ENCODE measurements at places on chromosomes 2 and 18.
A peak's percentile ranks its signal among the peaks of the same experiment; 100 is the strongest.

DNA sequence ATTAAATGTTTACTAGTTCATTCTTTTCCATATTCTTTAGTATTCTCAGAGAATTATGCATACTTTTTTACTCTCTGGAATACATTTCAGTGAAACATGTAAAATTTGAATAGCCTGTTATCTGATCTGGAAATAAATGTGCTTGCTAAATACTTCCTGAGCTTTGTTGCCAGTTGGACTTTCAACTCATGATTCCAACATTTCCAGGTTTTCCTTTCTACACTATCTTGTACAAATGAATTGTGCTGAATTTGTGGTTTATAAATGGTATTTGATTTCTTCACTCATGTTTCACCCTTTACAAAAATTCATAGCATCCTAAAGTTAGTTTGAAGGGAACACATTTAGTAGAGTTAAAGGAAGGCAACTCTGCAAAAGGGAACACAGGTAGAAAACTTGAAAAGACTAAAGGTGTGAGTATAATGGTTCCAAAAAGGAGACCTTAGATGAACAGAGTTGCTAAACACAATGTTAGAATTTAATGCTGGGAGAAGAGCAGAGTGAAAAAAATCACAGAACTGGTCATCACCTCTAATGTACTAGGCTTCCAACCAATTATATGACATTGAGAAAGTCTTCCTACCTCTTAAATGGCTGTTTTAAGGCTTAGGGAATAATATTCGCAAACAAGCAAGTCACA is 28.6 kb downstream of the SYT4 start:
- DNase-seq = no peak

- DNase-seq = peak; percentile 68
Measured at GRCh38 chr18:77124452-77124922, 8.1 kb downstream of the MBP start.

- DNase-seq = no peak
Measured at GRCh38 chr2:220076734-220077133, 449.3 kb downstream of the SLC4A3 start.

- DNase-seq = no peak
Measured at GRCh38 chr2:31693882-31694281, 113.1 kb upstream of the SRD5A2 start.

DNA sequence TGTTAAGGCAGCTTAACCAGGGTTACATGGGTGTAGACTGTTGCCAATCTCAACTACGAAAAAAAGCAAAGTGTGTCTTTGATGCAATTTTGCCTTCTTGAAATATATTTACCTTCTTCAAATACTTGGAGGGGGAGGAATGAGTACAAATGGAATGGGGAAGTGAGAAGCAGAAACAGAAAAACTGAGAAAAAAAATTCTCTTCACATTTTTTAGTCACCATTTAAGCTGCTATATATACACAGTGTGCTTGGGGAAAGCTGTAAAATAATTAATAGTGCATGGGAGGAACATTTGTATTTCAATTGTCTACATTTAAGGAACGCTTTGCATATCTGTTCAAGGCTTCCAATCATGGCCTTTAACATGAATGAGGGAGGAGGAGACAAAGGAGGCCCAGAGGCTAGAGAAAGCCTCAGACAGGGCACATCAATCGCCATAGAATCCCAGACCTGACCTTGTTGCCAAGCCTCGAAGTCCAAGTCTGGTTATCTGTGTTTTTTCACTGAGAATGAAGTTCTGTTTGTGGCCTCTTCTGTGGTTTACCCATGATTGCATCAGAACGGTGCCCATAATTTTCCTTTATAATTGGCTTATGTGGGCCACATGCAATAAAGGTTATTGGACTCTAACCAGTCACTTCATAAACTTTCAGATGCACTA is 158.6 kb downstream of the PIK3C3 start:
- DNase-seq = no peak

DNA sequence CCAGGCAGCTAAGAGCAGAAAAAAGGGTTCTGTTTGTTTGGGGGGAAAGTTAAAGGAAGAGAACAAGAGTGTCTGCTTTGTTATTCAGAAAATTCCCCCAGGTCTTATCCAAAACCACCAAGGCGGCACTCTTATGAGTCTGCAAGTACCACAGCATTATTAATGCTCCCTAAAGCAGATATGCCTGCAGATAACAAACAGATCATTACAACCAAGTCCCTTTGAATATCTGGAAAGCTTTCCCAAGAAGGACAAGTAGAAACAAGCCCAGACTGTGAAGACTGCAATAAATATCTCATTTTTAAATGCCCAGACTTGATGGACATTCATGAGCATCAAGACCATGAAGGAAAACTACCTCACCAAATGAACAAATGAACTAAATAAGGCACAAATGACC is 278.6 kb upstream of the TMEFF2 start:
- no peak for DNase-seq

- DNase-seq = no peak
Measured at GRCh38 chr2:133792223-133792622, 224.0 kb upstream of the NCKAP5 start.

GRCh38 chr2:37164757-37165156 is 8.0 kb upstream of the EIF2AK2 start:
- no peak for DNase-seq

- no peak for DNase-seq
Measured at GRCh38 chr18:31695989-31696388, 11.6 kb upstream of the B4GALT6 start.

- no peak for DNase-seq
Measured at GRCh38 chr2:9830685-9831410, 12.4 kb upstream of the TAF1B start.

GRCh38 chr2:85390941-85391669 is 19.1 kb downstream of the CAPG start:
- peak; percentile 51 for DNase-seq

DNA sequence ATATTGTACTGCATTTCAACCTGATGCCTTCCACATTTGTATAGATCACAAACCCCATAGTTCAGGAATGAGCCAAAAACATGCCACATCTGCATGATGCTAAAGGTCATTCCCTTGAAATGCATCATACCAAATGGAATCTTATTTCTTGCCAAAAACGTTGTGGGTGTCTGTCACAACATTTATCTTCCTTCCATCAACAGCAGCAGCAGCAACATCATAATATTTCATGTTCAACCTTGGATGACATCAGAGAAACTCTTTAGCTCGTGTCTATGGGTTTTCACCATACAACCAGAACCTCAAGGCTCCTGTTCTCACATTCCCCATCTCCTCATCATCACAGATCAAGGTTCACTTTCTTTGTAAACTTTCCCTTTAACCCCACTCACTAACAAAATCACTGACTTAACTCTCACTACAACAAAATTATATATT is 221.3 kb upstream of the CTAGE1 start:
- no peak for DNase-seq

DNA sequence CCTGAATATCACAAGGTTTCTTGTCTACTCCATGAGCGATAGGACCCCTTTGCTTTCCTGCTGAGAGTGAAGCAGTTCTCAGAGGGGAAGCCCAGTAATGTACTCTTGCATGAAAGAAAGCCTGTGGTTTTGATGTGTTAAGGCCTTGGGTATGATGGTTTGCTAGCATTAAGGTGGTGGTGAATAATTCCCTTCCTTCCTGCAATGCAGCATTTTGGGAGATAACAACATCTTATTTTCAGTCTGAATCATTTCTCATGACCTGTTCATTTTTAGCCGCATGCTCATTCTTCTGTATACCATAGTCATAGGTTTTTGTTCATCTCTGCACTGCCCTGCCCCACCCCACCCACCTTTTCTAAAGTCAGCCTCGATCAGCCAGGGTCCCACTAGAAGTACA is 66.2 kb downstream of the HNMT start:
- DNase-seq = no peak

GRCh38 chr2:16067866-16068551 is 127.7 kb downstream of the MYCN start:
- DNase-seq = no peak

DNA sequence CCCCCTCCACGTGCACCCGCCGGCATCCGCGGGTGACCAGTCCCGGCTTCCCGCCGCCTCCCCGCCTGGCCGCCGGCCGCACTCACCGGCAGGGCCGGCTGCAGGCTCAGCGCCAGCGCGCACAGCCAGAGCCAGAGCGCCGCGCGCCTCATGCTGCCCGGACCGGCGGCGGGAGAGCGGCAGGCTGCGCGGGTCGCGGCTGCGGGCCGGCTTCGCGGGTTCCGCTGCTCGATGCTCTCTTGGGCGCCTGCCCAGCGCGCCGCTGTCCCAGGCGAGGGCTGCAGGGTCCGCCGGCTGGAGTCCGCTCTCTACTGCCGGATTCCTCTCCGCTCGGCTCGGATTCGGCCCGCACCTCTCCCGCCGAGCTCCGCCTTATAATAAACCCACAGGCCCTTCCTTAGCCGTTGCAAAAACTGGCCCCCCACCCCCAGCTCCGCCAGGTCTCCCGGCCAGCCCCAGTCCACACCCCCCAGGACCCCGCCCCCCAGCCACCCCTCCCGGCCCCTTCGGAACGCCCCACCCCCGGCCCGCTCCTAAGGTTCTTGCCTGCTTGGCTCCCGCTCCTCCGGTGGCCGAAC is at the start of gene SDC1:
Gene SDC1, minus strand, starts transcription at position 415 of the 578 bp plus-strand sequence. Its CDS starts 263 bp downstream, at position 152.
- DNase-seq = peak; percentile 9

GRCh38 chr2:210961249-210961648 is 404.9 kb downstream of the CPS1 start:
- no peak for DNase-seq

DNA sequence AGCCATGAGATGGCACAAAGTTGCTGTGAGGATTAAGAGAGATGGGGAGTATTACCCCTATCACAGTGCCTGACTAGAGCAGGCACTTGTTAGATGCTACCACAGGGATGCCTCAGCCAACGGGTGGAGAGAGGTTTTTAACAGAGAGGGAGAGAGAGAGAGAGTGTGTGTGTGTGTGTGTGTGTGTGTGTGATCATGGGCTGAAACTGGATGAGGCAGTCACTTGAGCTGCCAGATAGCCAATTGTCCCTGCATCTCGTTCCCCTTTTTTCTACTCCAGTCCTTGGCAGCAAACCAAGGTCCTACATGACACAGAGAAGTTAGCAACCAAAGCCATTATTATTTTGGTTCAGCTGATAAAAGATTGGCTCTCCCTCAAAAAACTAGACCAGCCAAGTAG is 3.0 kb downstream of the CD8A start:
- DNase-seq = no peak

DNA sequence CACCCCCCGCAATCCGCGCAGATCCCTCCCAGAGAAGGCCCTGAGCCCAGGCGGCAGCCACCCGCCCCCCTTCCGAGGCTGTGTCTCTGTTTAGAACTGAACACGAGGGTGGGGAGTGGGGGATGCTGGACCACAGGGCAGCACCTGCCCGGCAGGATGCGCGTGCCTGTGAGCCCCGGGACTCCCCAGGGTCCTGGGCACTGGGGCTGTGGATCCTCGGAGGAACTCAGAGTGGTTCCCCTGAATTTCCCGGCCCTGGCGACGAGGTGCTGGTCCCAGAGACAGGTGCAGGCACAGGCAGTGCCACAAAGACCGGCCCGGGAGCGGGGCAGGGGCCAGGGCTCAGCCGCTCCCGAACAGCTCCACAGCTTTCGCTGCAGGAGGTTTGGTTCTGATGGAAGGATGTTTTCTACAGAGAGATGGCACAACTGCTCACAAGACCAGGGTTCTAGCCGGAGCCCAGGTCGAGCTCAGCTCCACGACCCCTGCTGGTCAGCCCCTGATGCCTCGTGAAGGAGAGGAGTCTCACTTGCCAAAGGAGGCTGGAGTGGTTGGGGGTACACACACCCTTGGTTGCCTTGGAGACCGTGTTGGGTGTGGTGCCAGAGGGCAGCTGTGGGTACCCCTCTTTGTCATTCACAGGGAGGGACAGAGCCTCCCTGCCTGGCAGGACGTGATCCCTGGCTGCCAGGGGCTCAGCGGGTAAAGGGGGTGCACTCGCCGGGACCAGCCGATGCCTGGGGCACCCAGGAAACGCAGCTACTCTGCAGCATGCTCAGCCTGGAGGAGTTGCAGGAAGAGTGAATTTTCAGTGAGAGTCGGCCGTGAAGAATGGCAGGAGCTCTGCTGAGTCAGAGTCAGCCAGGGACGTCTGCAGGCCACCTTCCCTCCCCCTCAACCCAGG is 4.4 kb upstream of the NEU4 start:
- no peak for DNase-seq

DNA sequence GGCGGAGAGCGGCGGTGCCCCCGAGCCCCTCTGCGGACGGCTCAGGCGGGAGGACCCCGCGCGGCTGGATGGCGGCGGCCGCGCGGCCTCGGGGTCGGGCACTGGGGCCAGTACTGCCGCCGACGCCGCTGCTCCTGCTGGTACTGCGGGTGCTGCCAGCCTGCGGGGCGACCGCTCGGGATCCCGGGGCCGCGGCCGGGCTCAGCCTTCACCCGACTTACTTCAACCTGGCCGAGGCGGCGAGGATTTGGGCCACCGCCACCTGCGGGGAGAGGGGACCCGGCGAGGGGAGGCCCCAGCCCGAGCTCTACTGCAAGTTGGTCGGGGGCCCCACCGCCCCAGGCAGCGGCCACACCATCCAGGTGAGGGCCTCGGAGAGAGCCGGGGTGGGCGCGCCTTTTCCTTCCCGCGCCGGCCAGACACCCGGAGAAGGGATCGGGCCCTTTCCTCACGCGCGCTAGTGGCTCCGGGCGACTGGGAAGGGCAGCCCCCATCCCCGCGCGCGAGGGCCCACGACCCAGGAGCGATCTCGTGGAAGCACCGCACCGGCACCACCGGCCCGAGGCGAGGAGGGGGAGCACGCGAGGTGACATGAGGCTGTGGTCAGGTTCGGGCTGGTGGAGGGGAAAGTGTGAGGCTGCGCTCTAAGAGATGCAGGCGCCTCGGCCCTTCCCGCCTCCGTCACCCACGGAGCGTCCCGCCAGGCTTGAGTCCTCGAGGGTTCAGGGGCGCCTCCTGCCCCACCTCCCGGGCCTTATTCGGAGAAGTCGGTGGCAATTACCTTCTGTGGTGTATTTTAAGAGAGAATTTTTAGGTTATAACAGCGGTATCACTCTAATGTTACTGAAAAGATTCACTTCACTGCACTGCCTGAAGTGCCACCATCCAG is 607 bp downstream of the LAMA3 start:
- no peak for DNase-seq

GRCh38 chr2:204436230-204436629 is 109.0 kb upstream of the PARD3B start:
- no peak for DNase-seq

DNA sequence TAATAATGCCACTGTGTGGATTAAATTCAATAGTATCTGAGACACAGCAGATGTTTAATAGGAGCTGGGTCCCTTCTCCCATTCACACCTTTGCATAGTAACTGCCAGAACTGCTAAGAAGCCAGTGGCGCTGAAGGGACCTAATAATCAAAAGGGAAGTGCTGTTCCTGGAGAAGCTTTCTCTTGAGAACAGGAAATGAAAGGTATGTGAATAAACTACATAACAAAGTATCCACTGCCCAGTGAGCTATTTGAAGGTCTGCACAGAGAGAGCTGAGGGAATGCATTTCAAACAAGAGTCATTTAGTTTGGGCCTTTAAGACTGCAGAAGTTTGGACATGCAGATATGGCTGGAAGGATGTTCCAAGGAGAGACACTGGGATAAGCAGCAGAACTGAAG is 56.1 kb upstream of the KIDINS220 start:
- DNase-seq = no peak
